ENCODE measurements at places on chromosomes 13 and 19.

GRCh38 chr19:17517898-17518297 is 6.4 kb downstream of the PGLS start:
- DNase-seq, result no peak

GRCh38 chr13:99639126-99639525 is 137.9 kb downstream of the TM9SF2 start:
- DNase-seq, result no peak

DNA sequence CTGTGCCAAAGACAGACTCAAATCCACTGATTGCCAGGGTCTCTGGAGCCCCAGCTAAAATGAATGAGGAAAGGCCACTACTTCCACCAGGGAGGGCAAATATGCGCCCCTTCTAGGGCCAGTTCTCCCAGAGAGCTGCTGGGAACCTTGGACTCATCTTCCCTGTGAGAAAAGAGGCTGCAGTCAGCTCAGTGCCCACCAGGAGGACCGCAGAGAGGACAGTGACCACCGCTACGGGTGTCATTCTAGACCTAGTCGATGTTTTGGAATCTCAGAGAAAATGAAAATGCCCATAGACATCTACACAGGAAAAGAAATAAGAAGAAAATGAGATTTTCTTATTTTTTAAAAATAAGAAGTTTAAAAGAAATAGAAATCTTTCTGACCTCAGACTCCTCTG is 235.1 kb downstream of the UQCRFS1 start:
- DNase-seq, result no peak

GRCh38 chr13:49443357-49443703 is 534 bp downstream of the CAB39L start:
- no peak for DNase-seq

DNA sequence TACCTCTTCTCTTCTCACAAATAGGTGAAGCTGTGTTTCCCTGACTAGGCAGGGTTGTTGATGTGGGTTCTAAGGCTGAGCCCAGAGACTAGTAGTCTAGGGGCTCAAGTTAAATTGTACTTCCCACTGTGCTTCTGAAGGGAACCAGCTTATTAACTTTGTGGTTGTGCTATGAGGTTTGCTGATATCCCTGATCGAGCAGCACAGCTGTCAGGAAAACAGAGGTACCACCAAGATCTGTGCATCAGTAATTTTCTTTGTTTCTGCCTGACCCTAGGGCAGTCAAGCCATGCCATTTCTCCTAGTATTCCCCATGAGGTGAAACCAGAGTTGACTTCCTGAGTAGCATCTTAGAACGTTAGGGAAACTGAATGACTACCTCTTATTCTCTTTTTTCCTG is 853.8 kb upstream of the MIR17HG start:
- no peak for DNase-seq

DNA sequence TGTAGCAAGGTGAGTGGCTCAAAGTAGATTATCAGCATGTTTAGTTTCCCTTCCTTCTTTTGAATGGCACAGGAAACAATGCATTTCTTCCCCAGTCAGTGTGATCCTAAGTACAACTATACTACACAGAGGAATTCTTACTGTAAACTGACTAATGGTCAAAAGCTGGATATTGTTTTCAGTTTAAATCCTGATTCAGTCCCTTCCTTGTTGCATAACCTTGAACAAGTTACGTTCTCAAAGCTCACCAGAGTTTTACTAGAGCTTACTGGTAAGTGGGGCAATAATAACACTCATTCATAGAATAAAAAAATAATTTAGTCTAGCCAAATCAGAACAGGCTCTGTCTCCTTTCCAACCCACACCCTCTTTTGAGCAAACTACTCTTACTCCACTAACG is 180.1 kb downstream of the POSTN start:
- no peak for DNase-seq

Data from C1 segment of cervical spinal cord (tissue), 14 donors.